Osteocyte (in vitro differentiated cells): ENCODE measurements at places on chromosomes 12 and 14. TPM values are rescaled to one million over a fixed set of nuclear protein-coding genes. Genes with fewer than 3 reads are reported as not detected.
A peak's percentile ranks its signal among the peaks of the same experiment; 100 is the strongest.

GRCh38 chr12:113903381-113903863, 62.7 kb downstream of the RBM19 start:
- no peaks in the 10 kb centered on the region for H3K4me1 ChIP-seq
- peaks cover 10% of the 10 kb centered on the region for H3K36me3 ChIP-seq
- no peak for DNase-seq
- no peak overlapping the region for H3K4me3 ChIP-seq
- H3K27me3 ChIP-seq, result no peaks in the 10 kb centered on the region

DNA sequence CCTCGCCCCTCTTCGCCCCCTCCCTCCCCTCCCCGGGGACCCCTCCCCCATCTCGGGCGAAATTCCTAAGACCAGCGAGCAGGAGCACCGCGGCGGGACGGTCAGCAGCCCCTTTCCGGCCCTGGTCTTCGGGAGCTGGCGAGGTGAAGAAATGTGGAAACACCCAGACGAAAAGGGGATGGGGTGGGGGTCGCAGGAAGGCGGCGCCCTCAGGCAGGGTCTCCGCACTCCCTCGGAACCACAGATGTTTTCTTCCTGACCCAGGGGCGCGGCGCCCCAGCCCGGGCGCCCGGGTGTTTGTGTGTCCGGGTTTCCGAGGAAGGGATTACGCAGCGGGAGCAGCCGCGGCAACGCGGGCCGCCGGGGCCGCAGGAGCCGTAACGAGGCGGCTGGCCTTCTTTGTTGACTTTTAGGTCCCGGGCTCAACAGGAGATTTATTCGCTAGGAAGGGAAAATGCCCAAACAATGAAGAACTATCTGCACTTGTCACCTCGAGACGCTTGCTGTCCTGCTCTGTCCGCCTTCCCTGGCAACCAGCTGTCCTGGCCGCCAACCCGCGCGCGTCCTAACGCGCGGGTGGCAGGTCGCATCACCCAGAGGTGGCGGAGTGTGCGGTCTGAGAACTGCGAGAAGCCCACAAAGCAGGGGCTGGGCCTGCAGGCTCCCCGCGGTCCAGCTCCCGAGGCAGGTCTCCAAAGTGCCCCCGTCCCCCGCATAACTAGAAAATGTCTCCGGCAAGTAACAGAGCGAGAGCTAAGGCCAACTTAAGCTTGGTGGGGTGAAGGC, 7.0 kb downstream of the FOXA1 start:
- H3K4me1 ChIP-seq, result peaks cover 23% of the 10 kb centered on the region
- H3K36me3 ChIP-seq, result no peaks in the 10 kb centered on the region
- H3K27me3 ChIP-seq, result peaks cover 80% of the 10 kb centered on the region
- H3K4me3 ChIP-seq, result no peak overlapping the region
- no peak for DNase-seq

- H3K4me3 ChIP-seq, result no peak overlapping the region
- H3K36me3 ChIP-seq, result no peaks in the 10 kb centered on the region
- peaks cover 3% of the 10 kb centered on the region for H3K4me1 ChIP-seq
Measured at GRCh38 chr12:50862316-50862715, 19.6 kb downstream of the TMPRSS12 start.

- no peak for DNase-seq
- H3K4me3 ChIP-seq, result no peak overlapping the region
- H3K4me1 ChIP-seq, result peaks cover 15% of the 10 kb centered on the region
- no peaks in the 10 kb centered on the region for H3K36me3 ChIP-seq
Measured at GRCh38 chr12:89732522-89732921, 23.9 kb upstream of the ATP2B1 start.

GRCh38 chr12:7869137-7869536, 3.6 kb downstream of the SLC2A14 start:
- no peak overlapping the region for H3K27ac ChIP-seq
- no peak overlapping the region for H3K4me3 ChIP-seq
- DNase-seq, result no peak
- H3K27me3 ChIP-seq, result no peaks in the 10 kb centered on the region

DNA sequence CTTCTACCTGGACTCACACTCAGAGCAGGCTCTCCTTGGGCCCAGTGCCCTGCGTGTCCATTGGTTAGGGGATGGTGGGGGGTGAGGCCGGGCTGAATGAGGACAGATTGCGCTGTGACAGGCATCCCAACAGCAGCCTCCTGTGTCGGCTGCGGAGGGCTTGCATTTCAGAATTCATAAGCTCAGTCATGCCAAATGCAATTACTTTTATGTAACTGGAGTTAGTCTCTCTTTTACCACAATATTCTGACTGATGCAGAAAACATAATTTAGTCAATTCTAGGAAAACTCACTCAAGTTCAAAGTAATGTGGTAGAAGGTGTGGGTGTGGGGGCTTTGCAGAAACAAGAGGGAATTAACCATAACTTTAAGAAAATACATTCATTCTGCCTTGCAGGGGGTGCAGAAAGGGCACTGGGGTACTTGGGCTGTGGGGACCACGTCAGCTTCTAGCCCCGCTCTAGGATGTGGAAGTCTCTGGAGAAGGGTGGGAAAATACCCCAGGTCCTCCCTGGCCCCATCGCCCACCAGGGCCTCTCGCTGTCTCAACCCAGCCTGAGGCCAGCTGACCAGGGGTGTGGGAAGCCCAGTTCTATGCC, 257.7 kb downstream of the ADGRD1 start:
- no peak overlapping the region for H3K4me3 ChIP-seq
- no peak for DNase-seq
- peaks cover 3% of the 10 kb centered on the region for H3K27me3 ChIP-seq
- no peaks in the 10 kb centered on the region for H3K36me3 ChIP-seq
- H3K4me1 ChIP-seq, result no peaks in the 10 kb centered on the region

GRCh38 chr12:97216848-97217247, 245.8 kb upstream of the RMST start:
- H3K36me3 ChIP-seq, result no peaks in the 10 kb centered on the region
- H3K27me3 ChIP-seq, result no peaks in the 10 kb centered on the region
- H3K4me3 ChIP-seq, result no peak overlapping the region
- DNase-seq, result no peak
- H3K4me1 ChIP-seq, result no peaks in the 10 kb centered on the region

GRCh38 chr12:52179396-52179973, 12.3 kb downstream of the KRT80 start:
- no peak overlapping the region for H3K4me3 ChIP-seq
- peaks cover 91% of the 10 kb centered on the region for H3K4me1 ChIP-seq
- H3K36me3 ChIP-seq, result peaks cover 3% of the 10 kb centered on the region
- no peaks in the 10 kb centered on the region for H3K27me3 ChIP-seq

DNA sequence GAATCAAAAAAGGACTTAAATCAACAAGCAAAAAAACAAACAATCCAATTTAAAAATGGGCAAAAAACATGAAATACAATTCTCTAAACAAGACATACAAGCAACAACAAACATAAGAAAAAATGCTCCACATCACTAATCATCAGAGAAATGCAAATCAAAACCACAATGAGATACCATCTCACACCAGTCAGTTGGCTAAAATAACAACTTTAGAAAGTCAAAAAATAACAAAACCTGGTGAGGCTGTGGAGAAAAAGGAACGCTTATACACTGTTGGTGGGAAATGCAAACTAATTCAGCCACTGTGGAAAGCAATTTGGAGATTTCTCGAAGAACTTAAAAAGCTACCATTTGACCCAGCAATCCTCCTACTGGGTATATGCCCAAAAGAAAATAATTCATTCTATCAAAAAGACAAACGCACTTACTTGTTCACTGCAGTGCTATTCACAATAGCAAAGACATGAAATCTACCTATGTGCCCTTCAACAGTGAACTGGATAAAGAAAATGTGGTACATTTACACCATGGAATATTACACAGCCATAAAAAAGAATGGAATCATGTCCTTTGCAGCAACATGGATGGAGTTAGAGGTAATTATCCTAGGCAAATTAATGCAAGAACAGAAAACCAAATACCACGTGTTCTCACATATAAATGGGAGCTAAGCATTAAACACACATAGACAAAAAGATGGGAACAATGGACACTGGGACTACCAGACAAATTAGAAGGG, 26.9 kb downstream of the PRKD1 start:
- H3K4me1 ChIP-seq, result peaks cover 9% of the 10 kb centered on the region
- no peak for DNase-seq
- no peaks in the 10 kb centered on the region for H3K36me3 ChIP-seq
- H3K4me3 ChIP-seq, result no peak overlapping the region
- no peaks in the 10 kb centered on the region for H3K27me3 ChIP-seq

DNA sequence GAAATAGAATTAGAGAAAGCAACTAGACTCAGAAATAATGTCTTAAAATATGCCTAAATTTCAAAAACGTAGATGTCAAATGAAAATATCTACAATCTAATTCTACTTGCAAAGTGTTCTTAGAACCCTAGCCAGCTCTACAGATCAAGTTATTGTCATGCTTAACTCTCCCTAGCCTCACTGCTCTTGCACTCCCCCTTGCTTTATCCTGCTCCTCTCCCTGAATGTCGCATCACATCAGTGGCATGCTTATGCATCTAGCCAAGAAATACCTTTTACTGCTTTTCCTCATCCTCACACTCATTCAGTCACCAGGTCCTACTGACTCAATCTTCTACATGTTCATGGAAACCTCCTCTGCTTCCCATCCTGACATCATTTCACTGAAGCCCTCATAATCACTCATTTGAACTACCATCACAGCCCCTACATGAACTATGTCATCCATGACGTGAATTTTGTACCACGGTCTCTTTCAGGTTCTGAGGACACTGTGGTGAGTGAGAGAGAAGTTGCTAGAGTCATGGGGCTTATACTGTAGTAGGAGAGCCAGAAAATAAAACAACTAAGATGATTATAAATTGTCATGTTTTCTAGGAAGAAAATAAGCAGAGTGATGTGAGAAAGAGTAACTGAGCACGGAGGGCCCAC, 22.6 kb upstream of the CRACR2A start:
- no peak overlapping the region for H3K27ac ChIP-seq
- no peaks in the 10 kb centered on the region for H3K36me3 ChIP-seq
- H3K4me1 ChIP-seq, result no peaks in the 10 kb centered on the region

DNA sequence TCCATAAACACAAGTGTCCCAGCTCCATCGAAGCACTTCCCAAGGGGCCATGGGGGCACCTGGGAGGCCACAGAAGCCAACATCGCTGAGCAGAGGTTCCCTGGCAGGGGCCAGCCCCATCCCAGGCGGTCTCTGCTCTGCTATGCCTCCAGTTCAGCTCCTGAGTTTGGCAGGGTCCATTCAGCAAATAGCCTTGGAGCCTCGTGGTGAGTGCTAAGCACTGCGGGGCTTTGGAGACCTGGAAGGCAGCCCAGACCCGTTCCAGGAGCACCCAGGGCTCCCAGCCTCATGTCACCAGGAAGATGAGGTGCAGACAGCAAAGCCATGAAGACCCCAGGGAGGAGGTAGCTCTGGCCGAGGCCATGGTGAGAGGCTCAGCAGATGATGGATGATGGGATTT, 109.5 kb downstream of the LGMN start:
- peaks cover 11% of the 10 kb centered on the region for H3K4me1 ChIP-seq
- H3K36me3 ChIP-seq, result peaks cover 4% of the 10 kb centered on the region
- no peak overlapping the region for H3K4me3 ChIP-seq
- no peak for DNase-seq

- H3K27ac ChIP-seq, result peak overlapping the region; percentile 57
- H3K27me3 ChIP-seq, result no peaks in the 10 kb centered on the region
- peaks cover 4% of the 10 kb centered on the region for H3K36me3 ChIP-seq
- no peak overlapping the region for H3K4me3 ChIP-seq
Measured at GRCh38 chr14:99668307-99669295, 15.5 kb upstream of the CYP46A1 start.

DNA sequence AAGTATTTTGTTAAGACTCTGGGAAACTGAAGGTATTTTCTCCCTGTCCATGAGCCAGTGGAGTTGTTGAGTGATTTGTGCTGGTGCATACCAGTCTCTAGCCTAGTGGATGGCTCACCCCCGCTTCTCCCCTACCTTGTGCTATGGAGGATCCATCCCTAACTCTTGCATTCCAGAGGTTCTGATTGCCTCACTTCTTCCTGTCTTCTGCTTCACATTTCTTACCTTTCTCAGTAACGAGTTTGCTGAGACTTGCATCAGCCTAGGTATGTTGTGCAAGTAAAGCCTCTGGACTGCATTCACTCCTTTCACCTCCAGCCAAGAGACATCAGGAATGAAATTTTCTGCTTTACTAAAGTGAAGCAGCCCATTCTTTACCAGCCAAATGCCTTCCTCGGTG, 391.6 kb downstream of the ZFP36L1 start:
- H3K27ac ChIP-seq, result no peak overlapping the region
- no peaks in the 10 kb centered on the region for H3K36me3 ChIP-seq
- H3K4me3 ChIP-seq, result no peak overlapping the region

DNA sequence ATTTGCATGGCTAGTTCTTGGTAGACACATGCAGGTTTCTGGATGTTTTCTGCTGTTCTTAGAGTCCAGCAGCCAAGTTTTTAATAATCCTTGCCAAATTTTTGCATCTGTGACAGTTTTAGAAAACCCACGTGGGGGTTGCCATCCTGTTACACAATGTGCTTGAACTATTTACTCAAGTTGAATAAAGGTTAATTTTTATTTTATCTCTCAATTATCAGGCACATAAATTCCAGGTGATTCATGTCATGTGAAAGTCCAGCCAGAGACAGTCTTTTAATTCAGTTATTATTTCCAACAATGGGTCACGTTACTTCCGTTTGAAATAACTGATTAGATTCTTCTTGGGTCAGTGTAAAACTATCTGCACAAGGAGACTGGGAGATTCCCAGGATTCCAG, 15.7 kb downstream of the MYRFL start:
- H3K4me1 ChIP-seq, result no peaks in the 10 kb centered on the region
- no peak overlapping the region for H3K4me3 ChIP-seq
- no peaks in the 10 kb centered on the region for H3K36me3 ChIP-seq

The RNASE7 gene
- not detected in 2 replicates for total RNA-seq

GRCh38 chr12:1844661-1845409, 24.5 kb downstream of the LRTM2 start:
- H3K27ac ChIP-seq, result no peak overlapping the region
- H3K4me1 ChIP-seq, result peaks cover 25% of the 10 kb centered on the region
- H3K27me3 ChIP-seq, result peaks cover 24% of the 10 kb centered on the region
- H3K4me3 ChIP-seq, result no peak overlapping the region
- no peak for DNase-seq
- H3K36me3 ChIP-seq, result no peaks in the 10 kb centered on the region

GRCh38 chr12:42588524-42589464, 752 bp downstream of the PRICKLE1 start:
- peak overlapping the region; percentile 4 for H3K27ac ChIP-seq
- H3K27me3 ChIP-seq, result peaks cover 30% of the 10 kb centered on the region
- H3K4me3 ChIP-seq, result peak overlapping the region; percentile 86
- H3K4me1 ChIP-seq, result peaks cover 43% of the 10 kb centered on the region
- peaks cover 7% of the 10 kb centered on the region for H3K36me3 ChIP-seq

The VDR gene
- total RNA-seq, result 1.9 and 2.7 TPM in 2 replicates

GRCh38 chr12:2061402-2061801, 8.6 kb downstream of the CACNA1C start:
- H3K4me3 ChIP-seq, result no peak overlapping the region
- H3K36me3 ChIP-seq, result peaks cover 19% of the 10 kb centered on the region
- no peaks in the 10 kb centered on the region for H3K27me3 ChIP-seq
- H3K4me1 ChIP-seq, result peaks cover 59% of the 10 kb centered on the region
- no peak for DNase-seq

DNA sequence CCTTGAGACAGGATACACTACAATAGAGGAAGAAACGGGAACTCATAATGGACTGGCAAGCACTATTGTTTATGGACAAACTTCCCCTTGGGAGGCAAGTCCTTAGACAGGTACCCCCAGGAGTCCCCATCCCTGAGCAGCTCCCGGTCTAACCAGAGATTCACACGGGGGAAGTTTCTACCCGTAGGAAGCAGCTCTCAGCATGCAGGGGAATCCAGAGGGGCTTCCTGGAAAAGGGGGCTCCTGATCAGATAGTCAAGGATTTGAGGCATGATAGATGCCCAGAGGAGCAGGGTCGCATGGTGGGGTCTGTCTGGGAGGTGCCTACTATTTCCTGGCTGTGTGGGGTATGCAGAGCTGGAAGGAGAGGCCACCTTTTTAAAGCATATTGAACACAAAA, 282.4 kb upstream of the RTL1 start:
- H3K4me1 ChIP-seq, result no peaks in the 10 kb centered on the region
- DNase-seq, result no peak
- H3K4me3 ChIP-seq, result no peak overlapping the region
- H3K36me3 ChIP-seq, result no peaks in the 10 kb centered on the region
